ENCODE measurements at places on chromosomes 1 and 21.

DNA sequence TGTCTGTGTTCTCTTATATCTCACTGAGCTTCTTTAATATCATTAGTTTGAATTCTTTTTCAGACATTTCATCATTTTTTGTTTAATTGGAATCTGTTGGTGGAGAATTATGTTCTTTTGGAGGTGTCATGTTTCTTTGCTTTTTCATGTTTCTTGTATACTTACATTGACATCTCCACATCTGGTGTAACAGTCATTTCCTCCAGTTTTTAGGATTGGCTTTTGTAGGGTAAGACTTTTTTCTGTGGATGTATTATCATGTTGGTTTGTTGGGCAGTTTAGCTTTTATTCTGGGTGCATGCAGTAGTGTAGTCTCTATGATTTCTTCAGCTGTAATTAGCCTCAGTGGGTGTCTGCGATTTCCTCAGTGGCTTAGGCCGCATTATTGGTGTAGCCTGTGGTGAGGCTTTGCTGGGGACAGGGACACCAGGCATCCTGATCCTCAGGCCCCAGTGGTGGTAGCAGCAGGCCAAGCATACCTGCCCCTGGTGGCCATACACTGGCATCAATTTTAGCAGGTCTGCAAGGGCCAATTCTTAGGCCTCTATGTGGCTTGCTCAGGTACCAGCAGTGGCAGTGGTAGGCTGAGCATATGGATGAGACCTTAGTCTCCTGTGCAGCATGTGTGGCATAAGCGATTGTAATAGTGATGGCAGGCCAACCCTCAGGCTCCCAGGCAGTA, 77.6 kb upstream of the SAMD13 start:
- no peak for DNase-seq

- no peak for DNase-seq
Measured at GRCh38 chr21:25955646-25956045, 214.9 kb downstream of the APP start.

GRCh38 chr1:230277201-230278025, 148.7 kb downstream of the PGBD5 start:
- DNase-seq, result peak; percentile 37

DNA sequence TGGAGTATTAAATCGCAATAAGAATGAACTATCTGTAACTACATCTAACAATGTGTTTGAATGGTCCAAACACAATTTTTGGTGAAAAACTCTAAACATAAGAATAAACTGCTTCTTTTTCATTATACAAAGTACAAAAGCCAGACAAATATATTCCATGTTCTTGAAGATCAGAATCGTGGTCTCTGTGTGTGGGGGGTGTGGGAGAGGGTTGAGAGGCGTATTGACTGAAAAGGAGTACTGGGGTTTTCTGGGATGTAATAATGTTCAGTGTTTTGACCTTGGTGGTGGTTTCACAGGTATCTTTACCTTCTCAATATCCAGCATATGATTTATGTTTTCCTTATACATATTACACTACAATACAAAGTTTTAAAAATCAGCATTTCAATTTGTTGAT, 764 bp upstream of the CFH start:
- no peak for DNase-seq
